MM.1S (cell line): ENCODE measurements at places on chromosomes 1 and 21.

DNA sequence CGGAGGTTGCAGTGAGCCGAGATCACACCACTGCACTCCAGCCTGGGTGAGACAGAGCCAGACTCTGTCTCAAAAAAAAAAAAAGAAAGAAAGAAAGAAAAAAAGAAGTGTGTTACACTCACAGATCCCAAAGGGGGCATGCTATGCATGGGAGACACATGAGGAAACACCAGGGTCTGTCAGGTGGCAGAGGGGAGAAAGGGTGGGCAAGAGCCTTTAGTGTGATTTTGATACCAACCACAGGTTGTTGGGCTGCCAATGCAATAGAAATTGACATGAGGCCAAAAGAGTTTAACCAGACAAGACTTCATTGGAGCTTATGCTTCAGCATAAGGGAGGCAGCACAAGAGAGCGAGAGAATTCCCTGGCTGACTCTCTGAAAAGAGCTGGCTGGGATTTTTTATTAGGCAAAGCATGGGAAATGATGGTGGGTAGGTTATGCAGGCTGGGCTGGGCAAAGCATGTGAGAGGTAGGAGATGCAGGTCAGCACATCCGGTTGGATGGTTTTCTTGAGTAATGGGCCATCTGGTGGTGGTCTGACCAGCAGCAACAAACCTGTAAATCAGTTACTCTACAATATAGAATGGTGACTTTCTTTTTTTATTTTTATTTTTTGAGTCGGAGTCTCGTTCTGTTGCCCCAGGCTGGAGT, 11.7 kb upstream of the EXTL1 start:
- no peak for DNase-seq

DNA sequence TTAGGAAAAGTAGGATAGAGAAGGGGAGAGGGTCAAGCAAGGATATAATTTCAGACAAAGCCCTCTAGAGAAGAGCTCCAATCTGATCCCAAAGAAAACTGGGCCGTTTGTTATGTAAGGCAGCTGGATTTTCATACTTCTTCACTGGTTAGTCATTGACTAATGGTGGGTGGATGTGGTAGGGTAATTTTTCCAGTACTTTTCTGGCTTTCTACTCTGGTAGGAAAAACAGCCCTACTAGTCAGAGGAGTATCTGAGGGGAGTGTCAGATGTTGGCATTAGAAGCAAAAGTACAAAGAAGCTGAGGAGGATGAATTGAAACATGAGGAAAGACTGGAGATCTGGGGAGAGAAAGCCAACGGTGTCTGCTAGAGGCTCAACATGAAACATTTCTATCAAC, 145.3 kb downstream of the TNFSF18 start:
- no peak for DNase-seq

GRCh38 chr1:170214117-170215032, 68.6 kb downstream of the NTMT2 start:
- no peak for DNase-seq

DNA sequence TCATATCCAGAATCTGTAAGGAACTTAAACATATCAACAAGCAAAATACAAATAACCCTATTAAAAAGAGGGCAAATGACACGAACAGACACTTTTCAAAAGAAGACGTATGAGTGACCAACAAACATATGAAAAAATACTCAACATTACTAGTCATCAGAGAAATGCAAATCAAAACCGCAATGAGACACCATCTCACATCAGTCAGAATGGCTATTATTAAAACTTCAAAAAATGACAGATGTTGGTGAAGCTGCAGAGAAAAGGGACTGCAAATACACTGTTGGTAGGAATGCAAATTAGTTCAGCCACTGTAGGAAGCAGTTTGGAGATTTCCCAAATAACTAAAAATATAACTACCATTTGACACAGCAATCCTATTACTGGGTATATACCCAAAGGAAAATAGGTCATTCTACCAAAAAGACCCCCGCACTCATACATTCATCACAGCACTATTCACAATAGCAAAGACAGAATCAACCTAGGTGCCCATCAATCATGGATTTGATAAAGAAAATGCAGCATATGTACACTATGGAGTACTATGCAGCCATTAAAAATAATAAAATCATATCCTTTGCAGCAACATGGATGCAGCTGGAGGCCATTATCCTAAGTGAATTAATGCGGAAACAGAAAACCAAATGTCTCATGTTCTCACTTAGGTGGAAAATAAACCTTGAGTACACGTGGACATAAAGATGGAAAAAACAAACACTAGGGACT, 230.1 kb upstream of the RAB4A start:
- peak; percentile 13 for DNase-seq

- no peak for DNase-seq
Observed at GRCh38 chr1:91120936-91121335, 99.1 kb upstream of the ZNF644 start.

DNA sequence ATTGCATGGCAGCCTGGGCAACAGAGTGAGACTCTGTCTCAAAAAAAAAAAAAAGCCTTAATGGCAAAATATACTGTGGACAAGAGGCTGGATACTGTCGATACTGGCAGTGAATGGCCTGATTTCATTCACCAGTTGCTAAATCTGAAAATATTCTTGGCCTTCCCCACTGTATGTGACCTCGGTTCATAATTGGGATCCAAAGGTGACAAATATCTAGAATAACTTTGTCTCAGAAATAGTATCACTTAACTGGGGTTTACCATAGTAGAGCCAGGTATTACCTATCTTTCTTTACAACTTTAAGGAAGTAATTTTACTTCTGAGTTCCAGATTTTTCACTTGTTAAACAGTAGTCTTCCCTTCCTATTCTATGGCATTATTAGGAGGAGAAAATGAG, 8.4 kb downstream of the MTF2 start:
- DNase-seq: no peak

DNA sequence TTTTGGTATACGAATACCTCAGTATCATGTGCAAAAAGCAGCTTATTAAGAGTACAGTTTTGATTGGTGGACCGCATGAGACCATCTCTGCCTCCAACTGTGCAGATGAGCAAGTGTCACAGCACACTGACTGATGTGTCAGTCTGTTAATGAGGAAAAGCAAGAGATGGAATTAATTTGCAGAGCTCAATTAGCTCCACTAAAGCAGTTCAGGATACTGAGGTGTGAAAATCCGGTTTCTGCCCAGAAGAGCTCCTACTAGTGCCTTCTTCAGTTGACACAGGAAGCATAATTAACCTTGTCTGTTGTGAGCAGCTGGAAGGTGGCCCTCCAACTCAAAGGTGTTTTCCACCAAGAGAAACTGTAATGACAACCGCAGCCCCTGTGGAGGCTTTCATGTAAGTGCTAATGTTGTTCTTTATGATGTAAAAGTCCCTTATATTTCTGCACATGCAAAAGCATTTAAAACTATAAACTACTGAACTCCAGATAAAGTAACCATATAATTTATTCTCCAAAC, 44.3 kb downstream of the PCNX2 start:
- no peak for DNase-seq
